ENCODE measurements at places on chromosomes 11 and 22. TPM values are rescaled to one million over a fixed set of nuclear protein-coding genes. Genes with fewer than 3 reads are reported as not detected.
A peak's percentile ranks its signal among the peaks of the same experiment; 100 is the strongest.

DNA sequence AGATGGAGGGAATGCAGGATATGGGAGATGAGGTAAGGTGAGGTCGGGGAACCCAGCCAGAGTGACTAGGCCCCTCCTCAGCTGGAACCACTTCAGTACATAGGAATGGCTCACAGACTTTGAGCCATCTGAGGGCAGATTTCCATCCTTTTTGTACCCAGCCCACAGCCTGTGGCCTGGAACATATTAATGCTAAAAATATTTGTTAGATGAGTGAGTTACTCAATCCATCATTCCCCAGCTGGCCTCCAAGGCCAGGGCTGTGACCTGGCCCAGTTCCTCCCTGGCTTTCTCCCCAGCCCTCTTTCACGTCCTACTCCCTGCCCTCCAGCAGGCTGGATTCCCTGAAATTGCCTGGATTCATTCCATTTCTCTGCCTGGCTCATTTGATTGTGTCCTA, 57.2 kb upstream of the PRDM11 start:
- H3K36me3 ChIP-seq: no peaks in the 10 kb centered on the region
- no peak for DNase-seq
- H3K4me1 ChIP-seq: peaks cover 12% of the 10 kb centered on the region
- H3K27me3 ChIP-seq: no peaks in the 10 kb centered on the region
- H3K27ac ChIP-seq: no peak overlapping the region

The SCN4B gene
- polyA plus RNA-seq: not detected

DNA sequence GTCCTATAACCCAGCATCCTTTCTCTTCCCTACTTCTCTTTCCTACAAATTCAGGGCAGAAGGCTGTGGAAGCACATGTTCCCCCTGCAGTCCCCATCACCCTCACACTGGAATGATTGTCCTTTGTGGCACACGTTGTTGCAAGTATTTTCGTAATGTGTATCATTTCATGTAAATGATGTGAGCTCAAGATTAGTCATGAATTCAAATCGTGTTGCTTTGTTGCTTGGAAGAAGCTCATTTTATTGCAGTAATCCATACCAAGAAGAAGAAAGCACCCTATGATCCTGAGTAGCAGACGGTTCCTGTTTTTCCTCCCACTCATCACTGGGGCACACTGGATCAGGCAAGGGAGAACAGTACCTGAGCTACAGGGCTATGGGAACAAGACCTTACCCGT, 173.4 kb downstream of the NCAM1 start:
- no peaks in the 10 kb centered on the region for H3K4me1 ChIP-seq
- no peaks in the 10 kb centered on the region for H3K27me3 ChIP-seq
- H3K36me3 ChIP-seq: no peaks in the 10 kb centered on the region
- no peak overlapping the region for H3K27ac ChIP-seq

DNA sequence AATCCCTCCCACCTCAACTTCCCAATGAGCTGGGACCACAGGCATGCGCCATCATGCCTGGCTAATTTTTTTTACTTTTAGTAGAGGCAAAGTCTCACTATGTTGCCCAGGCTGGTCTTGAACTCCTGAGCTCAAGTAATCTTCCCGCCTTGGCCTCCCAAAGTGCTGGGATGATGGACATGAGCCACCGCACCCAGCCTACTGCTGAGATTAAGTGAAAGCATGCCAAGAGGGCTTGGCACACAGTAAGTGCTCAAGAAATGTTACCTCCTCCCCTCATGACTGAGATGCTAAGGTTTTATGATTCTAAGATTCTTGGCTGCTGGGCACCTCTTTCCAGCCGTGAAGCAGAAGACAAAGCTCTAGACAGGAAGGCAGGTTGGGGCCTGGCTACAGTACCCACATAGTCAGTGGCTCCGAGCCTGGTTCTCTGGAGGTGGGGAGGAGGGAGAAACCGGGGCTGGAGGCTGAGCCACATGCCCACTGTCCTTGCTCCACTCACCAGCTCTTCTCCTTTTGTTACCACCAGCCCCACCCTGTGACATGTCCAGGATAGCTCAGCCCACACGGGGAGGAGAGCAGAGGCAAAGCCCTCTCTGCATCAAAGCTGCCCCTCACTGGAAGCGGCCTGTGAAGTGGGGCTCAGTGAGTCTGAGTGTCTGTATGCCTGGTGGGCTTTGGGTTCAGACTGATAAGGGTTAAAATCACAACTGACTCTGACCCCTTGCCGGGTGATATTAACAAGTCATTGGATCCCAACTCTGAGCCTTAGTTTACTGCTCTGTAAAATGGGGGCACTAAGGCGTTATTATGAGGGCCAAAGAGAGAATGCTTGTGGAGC, 12.9 kb downstream of the ARHGEF17 start:
- no peaks in the 10 kb centered on the region for H3K36me3 ChIP-seq
- DNase-seq: no peak
- H3K4me3 ChIP-seq: no peak overlapping the region
- no peak overlapping the region for H3K27ac ChIP-seq

GRCh38 chr22:28111501-28112189, 192.6 kb upstream of the PITPNB start:
- no peaks in the 10 kb centered on the region for H3K27me3 ChIP-seq
- H3K4me1 ChIP-seq: no peaks in the 10 kb centered on the region
- H3K27ac ChIP-seq: no peak overlapping the region

DNA sequence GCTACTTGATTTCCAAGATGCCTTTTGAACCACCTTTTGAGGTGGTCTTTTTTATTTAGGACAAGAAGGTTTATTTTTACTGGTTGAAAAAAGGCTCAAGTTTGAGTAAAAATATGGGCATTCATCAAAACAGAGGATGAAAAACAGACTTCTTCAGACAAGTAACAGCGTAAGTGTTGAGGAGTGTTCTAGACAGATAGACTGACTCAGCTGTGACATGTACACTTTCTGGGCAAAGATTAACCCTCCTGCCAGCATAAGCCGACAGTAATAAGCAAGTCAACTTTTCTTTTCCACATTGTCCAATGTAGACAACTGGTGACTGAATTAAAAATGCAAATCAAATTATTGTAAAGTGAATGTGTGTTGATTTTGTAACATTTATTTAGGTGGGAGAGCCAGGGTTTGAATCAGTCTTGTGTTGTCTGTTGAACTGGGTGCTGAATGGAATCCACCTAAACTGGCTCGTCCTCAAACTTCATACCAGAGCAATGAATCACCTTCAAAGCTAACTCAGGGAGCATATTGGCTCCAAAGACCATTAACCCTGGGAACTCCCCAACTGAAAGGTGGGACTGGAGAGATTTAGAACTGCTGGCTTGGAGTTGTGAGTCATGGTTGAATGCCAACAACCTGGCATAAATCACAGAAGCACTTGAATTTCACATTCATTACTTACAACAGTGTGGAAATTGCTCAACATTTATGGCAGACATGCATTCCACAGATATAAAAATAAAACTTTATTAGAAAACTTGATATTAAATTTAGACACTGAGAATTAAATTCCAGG, 377.0 kb downstream of the ETS1 start:
- no peak overlapping the region for H3K4me3 ChIP-seq
- no peaks in the 10 kb centered on the region for H3K36me3 ChIP-seq
- H3K4me1 ChIP-seq: no peaks in the 10 kb centered on the region
- no peaks in the 10 kb centered on the region for H3K27me3 ChIP-seq
- DNase-seq: no peak

The OTOG gene
- not detected for polyA plus RNA-seq

GRCh38 chr11:13269775-13270174, 7.8 kb upstream of the BMAL1 start:
- no peaks in the 10 kb centered on the region for H3K36me3 ChIP-seq
- no peak overlapping the region for H3K4me3 ChIP-seq
- no peaks in the 10 kb centered on the region for H3K4me1 ChIP-seq
- no peak for DNase-seq
- no peak overlapping the region for H3K27ac ChIP-seq

DNA sequence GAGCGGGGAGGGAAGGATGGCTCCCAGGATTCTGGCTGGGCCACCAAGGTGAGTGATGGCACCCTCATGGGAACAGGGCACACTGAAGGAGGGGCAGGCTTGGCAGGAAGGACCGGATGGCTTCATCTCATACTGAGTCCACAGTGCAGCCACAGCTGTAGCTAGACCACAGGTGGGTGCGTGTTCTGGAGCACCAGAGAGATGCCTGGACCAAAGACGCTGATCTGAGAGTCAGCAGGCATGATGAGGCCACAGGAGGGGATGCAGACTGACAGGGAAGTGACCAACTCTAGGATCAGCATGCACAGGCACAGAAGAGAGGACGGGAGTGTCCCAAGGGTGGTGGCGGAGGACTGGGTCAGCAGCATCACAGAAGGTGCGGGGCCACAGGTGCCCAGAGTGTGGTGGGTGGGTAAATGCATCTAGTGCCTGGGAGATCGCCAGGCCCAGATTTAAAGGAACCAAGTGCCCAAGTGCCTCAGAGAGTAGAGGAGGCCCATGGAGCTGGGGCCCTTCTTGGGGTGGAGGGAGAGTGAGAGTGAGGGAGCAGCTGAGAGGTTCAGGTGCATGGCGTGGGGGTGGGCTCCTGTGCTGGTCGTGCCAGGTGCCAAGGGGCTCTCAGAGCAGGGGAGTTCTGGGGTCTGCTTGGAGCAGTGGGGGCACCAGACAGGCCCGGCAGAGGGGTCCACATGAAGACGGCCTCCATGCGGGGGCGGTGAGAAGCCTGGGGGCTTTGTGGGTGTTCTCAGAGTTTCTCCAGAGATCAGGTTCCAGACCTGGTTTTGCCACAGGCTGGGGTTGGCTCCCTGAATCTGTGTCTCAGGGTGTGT, 113.7 kb downstream of the CEP164 start:
- H3K4me3 ChIP-seq: no peak overlapping the region
- no peak overlapping the region for H3K27ac ChIP-seq
- no peaks in the 10 kb centered on the region for H3K36me3 ChIP-seq
- DNase-seq: no peak
- no peaks in the 10 kb centered on the region for H3K27me3 ChIP-seq

The FOLR2 gene
- not detected for polyA plus RNA-seq

GRCh38 chr22:22673628-22674027, 29.2 kb downstream of the GGTLC2 start:
- H3K27ac ChIP-seq: no peak overlapping the region
- no peaks in the 10 kb centered on the region for H3K27me3 ChIP-seq
- H3K36me3 ChIP-seq: no peaks in the 10 kb centered on the region
- H3K4me3 ChIP-seq: no peak overlapping the region
- no peaks in the 10 kb centered on the region for H3K4me1 ChIP-seq
- no peak for DNase-seq

GRCh38 chr11:85590848-85591483, 36.2 kb downstream of the DLG2 start:
- DNase-seq: no peak
- no peaks in the 10 kb centered on the region for H3K4me1 ChIP-seq
- no peak overlapping the region for H3K4me3 ChIP-seq
- H3K27ac ChIP-seq: no peak overlapping the region
- H3K27me3 ChIP-seq: no peaks in the 10 kb centered on the region
- no peaks in the 10 kb centered on the region for H3K36me3 ChIP-seq

GRCh38 chr11:35376613-35377012, 42.7 kb downstream of the SLC1A2 start:
- H3K4me3 ChIP-seq: no peak overlapping the region
- DNase-seq: no peak
- no peak overlapping the region for H3K27ac ChIP-seq
- no peaks in the 10 kb centered on the region for H3K27me3 ChIP-seq
- H3K4me1 ChIP-seq: no peaks in the 10 kb centered on the region
- H3K36me3 ChIP-seq: no peaks in the 10 kb centered on the region

DNA sequence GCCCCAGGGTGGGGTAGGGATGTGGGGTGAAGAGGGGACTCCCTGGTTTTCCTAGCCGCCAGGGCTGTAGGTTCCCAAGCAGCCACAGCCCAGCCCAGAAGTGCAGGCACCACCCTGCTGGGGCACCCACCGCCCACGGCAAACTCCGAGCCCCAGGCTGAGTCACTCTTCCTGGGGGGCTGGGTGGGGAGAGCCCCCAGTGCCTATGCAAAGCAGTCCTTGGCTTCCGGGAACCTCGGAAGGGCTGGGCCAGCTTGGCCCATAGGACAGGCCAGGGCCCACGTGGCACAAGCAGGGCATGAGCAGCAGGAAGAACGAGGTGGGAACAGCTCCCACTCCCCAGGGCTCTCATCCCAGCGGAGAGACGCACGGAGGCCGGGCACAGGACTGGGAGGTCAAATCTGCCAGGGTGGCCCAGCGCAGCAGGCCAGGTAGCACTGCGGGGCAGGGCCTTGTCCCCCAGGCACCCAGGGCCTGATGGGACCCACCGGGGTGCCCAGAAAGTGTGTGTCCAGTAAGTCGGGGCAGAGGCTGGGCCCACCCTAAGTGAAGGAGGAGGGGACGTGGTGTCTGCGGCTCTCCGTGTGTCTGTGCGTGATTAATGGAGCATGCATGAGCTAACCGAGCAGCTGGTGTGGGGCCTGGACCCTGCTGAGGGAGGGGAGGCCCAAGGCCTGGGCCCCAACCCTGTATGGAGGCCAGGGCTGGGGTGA, 4.6 kb upstream of the IL17REL start:
- H3K27ac ChIP-seq: peak overlapping the region; percentile 56
- H3K36me3 ChIP-seq: no peaks in the 10 kb centered on the region
- no peaks in the 10 kb centered on the region for H3K27me3 ChIP-seq
- no peak overlapping the region for H3K4me3 ChIP-seq
- H3K4me1 ChIP-seq: peaks cover 61% of the 10 kb centered on the region

The MS4A4E gene
- not detected for polyA plus RNA-seq

DNA sequence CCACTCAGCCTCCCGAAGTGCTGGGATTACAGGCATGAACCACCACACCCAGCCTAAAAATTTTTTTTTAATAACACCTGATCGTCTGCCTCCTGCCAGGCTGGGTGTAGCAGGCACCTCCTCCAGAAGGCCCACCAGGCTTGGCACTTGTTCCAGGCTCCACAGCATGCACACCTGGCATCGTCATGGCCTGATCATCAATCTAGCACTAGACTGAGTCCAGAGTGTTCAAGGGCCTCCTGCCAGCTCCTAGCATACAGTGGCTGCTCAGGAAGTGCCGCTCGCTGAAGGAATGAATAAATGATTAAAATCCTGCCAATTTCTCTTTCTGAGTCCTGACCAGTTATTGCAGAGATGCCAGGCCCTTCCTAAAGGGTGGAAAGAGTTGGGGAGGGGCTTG, 3.5 kb upstream of the PDGFB start:
- peaks cover 25% of the 10 kb centered on the region for H3K4me1 ChIP-seq

GRCh38 chr22:29971607-29972006, 88.6 kb downstream of the MTMR3 start:
- no peak for DNase-seq
- no peaks in the 10 kb centered on the region for H3K4me1 ChIP-seq
- no peak overlapping the region for H3K27ac ChIP-seq
- H3K4me3 ChIP-seq: no peak overlapping the region
- H3K27me3 ChIP-seq: no peaks in the 10 kb centered on the region

DNA sequence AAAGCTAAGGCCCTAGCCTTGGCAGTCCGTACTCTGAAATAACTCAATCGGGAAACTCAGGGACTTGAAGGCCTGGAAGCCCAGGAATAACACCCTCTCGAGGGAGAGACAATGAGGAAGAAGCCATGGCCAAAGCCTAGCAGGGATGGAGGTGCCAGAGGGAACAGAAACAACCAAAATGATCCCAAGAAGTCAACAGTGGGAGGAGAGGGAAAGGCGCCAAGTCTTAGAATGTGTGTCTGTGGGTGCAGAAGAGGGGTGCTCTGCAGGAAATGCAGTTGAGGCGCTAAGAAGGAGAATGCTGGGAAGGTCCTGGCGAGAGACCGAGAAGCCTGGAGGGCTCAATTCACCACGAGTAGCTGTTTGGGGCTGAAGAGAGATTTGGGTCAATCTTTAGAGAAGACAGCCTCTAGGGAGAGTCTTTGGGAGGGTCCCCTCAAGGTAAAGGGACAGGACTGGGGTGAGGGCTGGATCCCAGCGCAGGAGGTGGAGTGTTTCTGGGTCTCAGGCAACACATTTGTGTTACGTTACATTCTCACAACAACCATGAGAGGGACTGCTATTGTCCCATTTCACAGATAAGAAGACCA, 760 bp upstream of the MAPK8IP1 start:
- no peak for DNase-seq
- H3K4me1 ChIP-seq: peaks cover 5% of the 10 kb centered on the region
- H3K36me3 ChIP-seq: peaks cover 19% of the 10 kb centered on the region
- H3K27ac ChIP-seq: no peak overlapping the region
- H3K27me3 ChIP-seq: no peaks in the 10 kb centered on the region

Data from CD4-positive, alpha-beta memory T cell (primary cell).